Choroid plexus epithelial cell (primary cell): ENCODE measurements at places on chromosomes 7 and 10.

GRCh38 chr7:77313085-77313484 is 103.1 kb downstream of the GSAP start:
- no peak for DNase-seq

DNA sequence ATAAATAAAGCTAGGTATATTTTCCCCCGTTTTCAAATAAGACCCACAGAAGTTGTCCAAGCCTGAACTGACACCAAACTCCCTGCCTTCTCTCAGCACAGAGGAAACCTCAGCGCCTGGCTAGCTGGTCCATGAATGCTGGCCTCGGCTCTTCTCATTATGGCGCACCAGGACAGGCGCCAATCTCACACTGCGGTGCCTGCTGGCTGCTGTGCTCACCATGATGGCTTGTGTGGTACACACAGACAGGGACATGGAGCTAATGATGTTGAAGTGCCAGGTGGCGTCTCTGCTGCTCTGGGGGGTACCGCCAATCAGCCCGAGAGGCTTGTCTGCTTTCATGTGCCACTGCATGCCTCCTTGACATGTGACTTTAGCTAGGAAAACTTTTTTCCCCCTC is 43.2 kb upstream of the USP6NL start:
- no peak for DNase-seq

DNA sequence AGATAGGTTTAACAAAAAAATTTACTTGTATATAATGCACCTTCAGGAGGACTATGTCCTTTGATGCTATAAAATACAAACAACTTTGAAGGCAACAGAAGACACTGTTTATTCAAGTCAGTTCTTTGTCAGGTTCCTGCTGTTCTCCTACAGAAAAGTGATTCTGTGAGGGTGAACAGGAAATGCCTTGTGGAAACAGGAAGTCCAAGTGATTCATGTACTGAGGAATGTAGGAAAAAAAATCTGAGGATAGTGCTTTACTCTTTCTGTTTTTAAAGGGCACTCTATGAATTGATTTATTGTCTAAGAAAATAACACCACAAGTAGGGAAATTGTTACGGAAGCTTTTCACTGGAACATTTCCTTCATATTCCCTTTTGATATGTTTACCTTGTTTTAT is 171.9 kb downstream of the HDAC9 start:
- peak; percentile 89 for DNase-seq

DNA sequence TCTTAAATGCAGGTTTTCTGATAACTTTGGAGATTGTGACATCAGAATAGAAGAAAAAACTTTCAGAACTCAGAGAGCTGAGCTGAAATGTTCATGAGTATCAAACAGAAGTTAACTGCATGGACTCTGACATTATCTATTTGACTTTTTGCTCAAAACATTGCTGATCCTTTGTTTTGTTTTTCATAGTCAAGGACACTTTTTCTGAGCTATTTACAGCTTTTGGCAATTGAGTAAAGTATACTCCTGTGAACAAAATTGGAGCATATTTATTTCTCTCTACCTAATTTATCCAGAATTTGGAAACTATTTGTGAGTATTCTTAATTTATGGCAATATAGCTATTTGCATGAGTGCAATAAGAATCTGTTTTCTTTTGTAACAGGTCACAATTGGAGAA is 11.1 kb downstream of the KCP start:
- no peak for DNase-seq

- no peak for DNase-seq
These were observed 96.7 kb upstream of the PIK3CG start for GRCh38 chr7:106768324-106768751.

GRCh38 chr7:132049462-132050304 is 493.3 kb upstream of the PODXL start:
- DNase-seq = peak; percentile 56

- DNase-seq = no peak
These were observed 39.4 kb upstream of the SLC25A13 start for GRCh38 chr7:96361116-96361857.

DNA sequence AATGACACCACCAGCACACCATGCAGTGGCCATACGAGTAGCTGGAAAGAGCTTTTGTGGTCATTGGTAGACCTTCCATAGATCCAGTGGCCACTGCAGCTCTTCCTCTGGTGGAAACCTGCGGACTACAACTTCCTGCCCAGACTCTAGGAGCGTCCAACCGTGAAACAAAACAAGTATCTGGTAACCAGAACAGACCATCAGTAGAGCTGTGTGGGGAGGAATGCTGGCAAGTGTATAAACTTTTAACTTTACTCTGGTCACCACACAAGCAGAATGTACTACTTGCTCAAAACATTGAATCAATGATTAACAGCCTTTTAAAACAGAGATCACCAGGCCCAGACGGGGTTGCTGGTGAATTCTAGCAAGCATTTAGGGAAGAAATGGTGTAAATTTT is 154.7 kb upstream of the DGKB start:
- no peak for DNase-seq

DNA sequence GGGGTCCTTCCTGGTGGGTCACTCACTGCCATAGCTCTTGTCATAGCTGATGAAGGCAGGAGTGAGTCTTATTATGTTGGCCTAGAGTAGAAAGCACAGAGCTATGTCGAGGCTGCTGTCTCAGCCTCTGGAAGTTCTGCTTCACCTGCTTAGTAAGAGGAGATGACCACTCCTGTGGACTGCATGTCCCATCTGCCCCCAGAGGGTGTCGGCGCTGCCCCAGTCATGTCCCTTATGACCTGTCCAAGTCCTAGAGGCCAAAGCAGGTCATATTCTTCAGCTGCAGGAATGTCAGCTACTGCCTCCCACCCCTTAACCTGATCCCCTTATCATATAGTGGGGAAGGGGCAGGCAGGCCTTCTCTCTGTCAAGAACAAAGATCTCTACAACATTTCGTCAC is 72.4 kb upstream of the AGK start:
- DNase-seq = no peak

GRCh38 chr10:20769481-20769880 is 127.6 kb downstream of the NEBL start:
- DNase-seq = no peak

- DNase-seq = no peak
These were observed 25.7 kb downstream of the MYOF start for GRCh38 chr10:93456480-93456879.

GRCh38 chr10:44965651-44966097 is 6.1 kb downstream of the RASSF4 start:
- DNase-seq = no peak

- DNase-seq = no peak
These were observed 11.4 kb upstream of the RASGEF1A start for GRCh38 chr10:43278216-43278615.

- no peak for DNase-seq
These were observed 35.9 kb downstream of the NDUFB2 start for GRCh38 chr7:140732416-140732815.

DNA sequence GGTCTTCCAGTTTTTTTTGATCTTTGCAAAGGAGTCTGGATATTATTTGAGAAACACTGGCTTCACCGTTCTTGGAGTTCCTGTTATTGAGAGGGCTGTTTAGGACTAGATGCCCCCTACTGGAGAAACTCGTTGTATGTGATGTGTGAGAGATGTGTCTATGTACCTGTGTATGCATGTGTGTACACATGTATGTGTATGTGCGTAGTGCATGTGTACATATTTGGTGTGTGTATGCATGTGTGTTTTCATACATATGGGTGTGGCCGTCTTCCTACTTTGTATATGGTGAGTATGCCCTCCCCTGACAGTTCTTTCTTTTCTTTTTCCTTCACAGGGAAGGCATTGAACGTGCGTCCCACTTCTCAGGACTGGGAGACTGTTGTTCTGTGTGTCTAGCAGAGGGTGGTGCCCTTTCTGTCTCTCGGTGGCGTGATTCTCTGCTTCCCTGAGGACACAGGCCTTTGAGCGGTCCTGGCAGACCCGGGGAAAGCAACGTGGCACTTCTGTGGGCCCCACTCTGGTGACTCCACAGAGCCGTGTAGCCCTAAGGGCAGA is 3.0 kb upstream of the CALHM3 start:
- peak; percentile 88 for DNase-seq

DNA sequence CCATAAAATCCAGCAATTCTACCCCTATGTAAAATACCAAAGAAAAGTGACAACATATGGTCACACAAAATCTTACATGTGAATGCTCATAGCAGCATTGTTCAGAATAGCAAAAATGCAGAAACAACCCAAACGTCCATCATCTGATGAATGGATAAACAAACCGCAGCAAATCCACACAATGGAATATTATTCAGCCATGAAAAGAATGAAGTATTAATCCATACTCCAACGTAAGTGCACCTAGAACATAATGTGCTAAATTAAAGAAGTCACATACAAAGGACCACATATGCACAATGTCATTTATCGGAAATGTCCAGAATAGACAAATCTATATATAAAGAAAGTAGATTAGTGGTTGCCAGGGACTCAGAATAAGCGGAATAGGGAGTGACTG is 57.4 kb downstream of the SMURF1 start:
- no peak for DNase-seq

GRCh38 chr7:57328963-57329362 is 121.0 kb upstream of the ZNF716 start:
- DNase-seq = no peak

DNA sequence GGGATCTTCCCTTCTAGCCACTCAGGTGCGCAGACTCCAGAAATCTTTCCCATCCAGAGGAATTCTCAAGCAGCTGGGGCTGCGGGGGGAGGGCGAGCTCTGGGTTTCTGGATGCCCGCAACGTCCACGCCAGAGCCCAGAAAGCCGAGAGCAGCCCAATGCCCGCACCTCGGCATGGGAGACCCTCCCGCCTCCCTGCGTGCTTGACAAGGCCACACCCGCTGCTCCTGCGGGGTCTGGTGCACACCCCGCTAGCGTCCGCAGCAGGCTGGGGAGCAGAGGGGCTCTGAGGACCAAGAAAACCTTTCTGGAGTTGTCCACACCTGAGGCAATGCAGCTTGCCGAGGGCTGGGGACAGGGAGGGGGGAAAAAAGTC is 66.2 kb downstream of the SLC29A4 start:
- no peak for DNase-seq

DNA sequence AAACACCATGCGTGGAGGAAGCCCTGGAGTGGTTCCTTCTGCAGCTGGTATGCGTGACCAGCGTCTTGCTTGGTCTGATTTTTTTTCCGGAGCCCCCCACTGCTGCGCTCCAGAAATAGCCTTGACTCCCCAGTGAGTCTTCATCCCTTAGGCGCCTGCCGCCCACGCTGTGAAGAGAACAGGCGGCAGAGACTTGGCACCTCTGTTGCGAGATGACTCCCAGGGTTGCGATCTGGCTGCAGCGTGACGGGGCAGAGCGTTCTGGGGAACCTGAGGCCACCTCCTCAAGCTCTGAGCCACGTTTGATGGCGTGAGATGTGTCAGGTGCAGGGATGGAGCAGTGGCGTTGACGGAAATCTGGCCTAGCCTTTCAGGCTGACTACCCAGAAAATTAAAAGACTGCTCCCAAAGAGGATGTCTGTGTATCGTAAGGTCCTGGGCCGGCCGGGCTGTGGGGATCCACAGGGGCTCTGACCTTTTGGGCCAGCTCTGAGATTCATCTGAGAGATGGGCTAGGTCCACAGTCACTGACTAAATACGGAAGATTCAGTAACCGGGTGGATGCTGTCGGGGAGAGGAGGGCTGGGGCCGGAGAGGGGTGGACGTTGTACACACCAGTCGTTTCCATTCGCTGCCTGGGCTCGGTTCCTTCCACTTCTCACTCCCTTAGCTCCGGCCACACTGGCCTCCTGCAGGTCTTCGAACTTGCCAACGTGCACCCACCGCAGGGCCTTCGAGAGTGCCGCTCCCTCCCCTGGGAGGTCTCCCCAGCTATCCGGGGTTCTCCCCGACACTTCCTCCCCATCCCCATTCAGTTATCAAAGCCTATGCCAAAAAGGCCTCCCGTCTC is 33.8 kb downstream of the PFKFB3 start:
- DNase-seq = no peak

DNA sequence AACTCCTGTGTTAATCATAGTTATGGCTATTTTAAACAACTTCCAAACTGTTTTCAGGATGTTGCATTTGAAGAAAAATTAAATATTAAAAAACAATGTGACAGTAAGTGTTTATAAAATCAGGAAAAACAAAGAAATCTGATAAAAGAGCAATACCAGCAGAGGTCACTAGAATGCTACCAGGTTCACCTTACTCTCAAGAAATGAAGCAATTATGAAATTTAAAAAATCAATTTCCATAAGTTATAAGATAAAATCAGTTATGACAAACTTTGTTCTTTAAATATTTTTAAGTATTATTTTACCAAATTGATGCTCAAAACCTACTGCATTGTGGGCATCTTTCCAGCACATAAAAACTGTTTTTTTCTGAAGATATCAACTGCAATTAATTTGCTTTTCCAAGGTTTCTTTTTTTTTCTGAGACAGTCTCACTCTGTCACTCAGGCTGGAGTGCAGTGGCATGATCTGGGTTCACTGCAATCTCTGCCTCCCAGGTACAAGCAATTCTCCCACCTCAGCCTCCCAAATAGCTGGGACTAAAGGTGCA is 50.7 kb upstream of the RHEB start:
- peak; percentile 56 for DNase-seq

DNA sequence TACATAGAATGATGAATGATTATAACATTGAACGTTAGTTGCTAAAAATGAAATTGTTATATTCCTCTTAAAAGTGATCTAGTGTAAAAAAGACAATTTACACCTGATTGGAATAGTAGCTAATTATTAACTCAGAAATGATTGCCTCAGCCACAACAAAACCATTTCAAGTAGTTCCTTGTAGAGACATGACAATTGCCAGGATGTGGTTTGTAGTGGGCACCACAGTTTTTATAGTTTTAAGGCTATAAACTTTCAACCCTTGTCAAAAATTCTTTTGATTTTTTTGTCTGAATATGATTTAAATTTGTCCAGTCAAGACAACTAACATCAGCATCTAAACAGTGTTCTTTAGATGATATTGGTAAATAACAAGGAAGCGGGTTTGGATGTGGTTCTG is 145.2 kb downstream of the SUGCT start:
- DNase-seq = no peak

- no peak for DNase-seq
These were observed 86.6 kb downstream of the FRMPD2 start for GRCh38 chr10:48187713-48188485.

DNA sequence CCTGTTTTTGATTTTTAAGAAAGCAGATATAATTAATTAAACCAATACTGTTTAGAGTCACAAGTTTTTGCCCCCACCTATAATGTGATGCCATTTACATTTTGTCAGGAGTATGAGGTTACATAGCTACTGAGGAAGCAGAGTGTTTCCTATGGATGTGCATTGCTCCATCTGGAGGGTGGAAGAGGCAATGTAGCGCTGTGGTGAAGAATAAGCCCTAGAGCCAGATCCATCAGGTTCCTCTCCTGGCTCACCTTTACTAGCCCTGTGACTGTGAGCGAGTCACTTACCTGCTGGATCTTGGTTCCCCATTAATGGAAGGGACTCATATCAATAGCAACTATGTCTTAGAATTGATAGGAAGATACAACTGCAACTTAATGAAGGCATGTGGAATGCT is 216.0 kb downstream of the GPAM start:
- no peak for DNase-seq
